Renal cortical epithelial cell (primary cell): ENCODE measurements at places on chromosomes 16 and 17.

DNA sequence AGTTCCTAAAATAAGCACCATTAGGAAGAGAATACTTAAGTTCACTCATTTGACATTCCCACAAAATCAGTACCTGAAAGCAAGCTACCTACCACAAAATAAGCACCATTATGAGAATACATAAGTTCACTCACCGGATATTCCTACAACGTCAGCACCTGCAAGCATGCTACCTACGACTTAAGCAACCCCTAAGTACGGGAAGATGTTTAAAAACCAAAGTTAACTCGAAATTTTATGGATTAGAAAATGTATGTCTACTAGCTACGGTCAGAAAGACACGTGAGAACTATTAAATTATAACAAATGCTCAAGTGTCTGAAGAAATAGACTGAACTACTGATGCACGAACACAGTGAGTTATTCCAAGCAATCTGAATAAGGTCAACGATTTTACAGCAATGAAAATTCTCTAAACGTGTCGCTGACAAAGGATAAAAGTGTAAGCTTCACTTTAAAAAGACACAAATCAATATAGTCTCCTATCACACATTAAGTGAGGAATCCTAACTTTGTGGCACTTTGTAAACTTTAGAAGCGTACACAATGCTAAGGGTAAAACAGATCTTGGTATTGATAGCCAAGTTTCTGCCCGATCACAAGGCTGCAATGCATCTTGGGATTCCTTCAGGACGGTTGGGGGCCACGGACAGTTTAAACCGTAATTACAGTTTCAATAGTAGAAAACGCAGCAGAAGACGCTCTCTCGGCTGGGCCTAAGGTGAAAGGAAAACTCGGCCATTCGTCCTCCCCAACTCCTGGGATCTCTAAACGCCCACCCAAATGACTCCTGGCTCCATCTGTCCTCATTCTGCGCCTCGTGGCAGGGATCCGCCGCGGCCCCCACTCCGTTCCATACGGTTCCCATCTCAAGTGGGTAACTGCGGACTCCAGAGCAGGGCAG lies 1.3 kb downstream of the GSPT1 start:
- DNase-seq: no peak

DNA sequence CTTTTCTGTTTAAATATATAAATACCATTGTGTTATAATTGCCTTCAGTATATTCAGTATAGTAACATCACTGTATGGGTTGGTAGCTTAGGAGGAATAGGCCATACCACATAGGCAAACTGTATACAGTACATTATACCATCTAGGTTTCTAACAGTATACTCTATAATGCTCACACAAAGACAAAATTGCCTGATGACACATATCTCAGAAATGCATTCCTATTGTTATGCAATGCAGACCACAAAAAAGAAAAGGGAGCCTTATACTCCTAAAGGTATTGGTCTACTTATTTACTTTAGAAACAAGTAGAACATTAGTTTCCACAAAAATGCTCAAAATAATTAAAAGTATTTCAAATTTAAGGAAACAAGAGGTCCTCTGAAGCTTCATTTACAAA lies 47.9 kb downstream of the SETD6 start:
- peak; percentile 66 for DNase-seq

- DNase-seq: peak; percentile 90
These were observed 142.9 kb upstream of the NUDT7 start for GRCh38 chr16:77579351-77579891.

- DNase-seq: no peak
These were observed 23.2 kb upstream of the NTN1 start for GRCh38 chr17:8997994-8998628.

GRCh38 chr17:10420811-10421210 lies 939 bp downstream of the MYH8 start:
- DNase-seq: no peak
